ENCODE measurements at places on chromosomes 11 and 22. TPM values are rescaled to one million over a fixed set of nuclear protein-coding genes. Genes with fewer than 3 reads are reported as not detected.

- no peak for ATAC-seq
Observed at GRCh38 chr11:80146232-80146631, 705.4 kb upstream of the TENM4 start.

- no peak for ATAC-seq
Observed at GRCh38 chr22:23897320-23897719, 3.1 kb downstream of the MIF start.

- peak; percentile 59 for ATAC-seq
Observed at GRCh38 chr22:42902875-42903510, 45.9 kb upstream of the ARFGAP3 start.

DNA sequence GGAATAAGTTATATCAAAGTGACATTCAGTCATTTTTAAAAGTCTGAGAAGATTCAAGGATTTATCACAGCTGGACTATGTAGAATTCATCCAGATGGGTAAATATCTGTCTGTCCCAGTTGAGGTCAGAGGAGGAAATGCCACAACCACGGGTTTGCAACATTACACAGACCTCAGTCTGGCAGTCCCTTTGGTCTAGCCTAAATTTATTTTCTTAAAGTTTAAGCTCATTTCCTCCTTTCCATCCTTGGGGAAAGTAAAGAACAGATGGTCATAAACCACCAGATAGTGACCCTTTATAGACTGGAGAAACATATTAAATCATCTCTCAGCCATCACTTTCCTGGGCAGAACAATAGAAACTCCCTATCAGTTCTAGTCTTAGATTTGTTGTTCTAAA is 238.4 kb upstream of the DDI1 start:
- ATAC-seq, result no peak

TRMU gene
- total RNA-seq, result 33.8 TPM
